ENCODE measurements at places on chromosomes 2 and 18. TPM values are rescaled to one million over a fixed set of nuclear protein-coding genes. Genes with fewer than 3 reads are reported as not detected.

Gene EN1
- polyA plus RNA-seq = not detected

Gene POMC
- 3.1 TPM for polyA plus RNA-seq

Gene ZAP70
- polyA plus RNA-seq = not detected

Gene ARL6IP6
- polyA plus RNA-seq = 10.3 TPM
